Esophagus muscularis mucosa (tissue), 4 donors: ENCODE measurements at places on chromosomes 3 and 15. TPM values are rescaled to one million over a fixed set of nuclear protein-coding genes. Genes with fewer than 3 reads are reported as not detected.
A peak's percentile ranks its signal among the peaks of the same experiment; 100 is the strongest.

DNA sequence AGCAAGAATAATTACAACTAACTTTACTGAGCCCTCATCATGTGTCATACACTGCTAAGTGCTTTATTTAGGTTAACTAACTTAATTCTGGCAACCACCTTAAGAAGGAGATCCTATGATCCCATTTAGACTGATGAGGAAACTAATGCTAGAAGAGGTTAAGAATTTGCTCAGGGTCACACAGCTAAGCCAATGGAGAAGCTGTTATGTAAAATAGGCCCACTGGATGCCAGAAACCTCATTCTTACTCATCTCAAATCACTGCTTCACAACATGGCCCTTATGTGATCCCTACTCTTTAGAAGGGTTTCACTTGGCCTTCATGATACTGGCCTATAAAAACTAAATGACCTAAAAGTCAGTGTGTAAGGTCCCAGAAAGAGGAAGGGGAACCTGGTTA, 41.2 kb downstream of the IMPG2 start:
- H3K4me1 ChIP-seq = no peaks in the 10 kb centered on the region
- no peak overlapping the region for H3K27ac ChIP-seq
- DNase-seq = no peak
- no peaks in the 10 kb centered on the region for H3K36me3 ChIP-seq

GRCh38 chr3:194306771-194307640, 44.1 kb downstream of the CPN2 start:
- H3K36me3 ChIP-seq = no peaks in the 10 kb centered on the region
- peaks cover 23% of the 10 kb centered on the region for H3K4me1 ChIP-seq
- H3K27me3 ChIP-seq = no peaks in the 10 kb centered on the region
- H3K4me3 ChIP-seq = no peak overlapping the region

DNA sequence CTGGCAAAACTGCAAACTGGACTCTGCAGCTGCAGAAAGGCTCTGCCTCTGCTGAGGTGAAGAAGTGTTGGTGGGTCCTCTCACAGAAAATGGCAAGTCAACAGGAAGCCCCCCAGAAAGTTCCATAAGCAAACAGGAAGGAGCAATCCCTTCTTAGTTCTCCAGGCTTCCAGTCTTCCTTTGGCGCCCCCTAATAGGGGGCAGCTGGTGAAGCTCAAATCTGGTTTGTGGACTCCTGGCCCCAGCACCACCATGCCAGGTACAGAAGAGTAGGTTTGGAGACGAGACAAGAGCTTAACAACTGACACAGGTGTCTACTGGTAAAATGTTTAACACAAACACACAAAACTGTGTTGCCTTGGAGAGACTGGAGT, 35.5 kb downstream of the LEO1 start:
- H3K27me3 ChIP-seq = no peaks in the 10 kb centered on the region
- H3K36me3 ChIP-seq = peaks cover 18% of the 10 kb centered on the region
- H3K27ac ChIP-seq = no peak overlapping the region
- no peak overlapping the region for H3K4me3 ChIP-seq

GRCh38 chr3:53592862-53593261, 98.5 kb downstream of the CACNA1D start:
- no peak overlapping the region for H3K27ac ChIP-seq
- peak; percentile 24 for DNase-seq
- H3K4me1 ChIP-seq = peaks cover 3% of the 10 kb centered on the region
- no peak overlapping the region for H3K4me3 ChIP-seq
- H3K27me3 ChIP-seq = no peaks in the 10 kb centered on the region

- H3K27ac ChIP-seq = no peak overlapping the region
- no peaks in the 10 kb centered on the region for H3K36me3 ChIP-seq
- no peak overlapping the region for H3K4me3 ChIP-seq
- no peaks in the 10 kb centered on the region for H3K4me1 ChIP-seq
- no peaks in the 10 kb centered on the region for H3K27me3 ChIP-seq
These were observed 17.5 kb upstream of the NMD3 start for GRCh38 chr3:161203485-161204098.

DNA sequence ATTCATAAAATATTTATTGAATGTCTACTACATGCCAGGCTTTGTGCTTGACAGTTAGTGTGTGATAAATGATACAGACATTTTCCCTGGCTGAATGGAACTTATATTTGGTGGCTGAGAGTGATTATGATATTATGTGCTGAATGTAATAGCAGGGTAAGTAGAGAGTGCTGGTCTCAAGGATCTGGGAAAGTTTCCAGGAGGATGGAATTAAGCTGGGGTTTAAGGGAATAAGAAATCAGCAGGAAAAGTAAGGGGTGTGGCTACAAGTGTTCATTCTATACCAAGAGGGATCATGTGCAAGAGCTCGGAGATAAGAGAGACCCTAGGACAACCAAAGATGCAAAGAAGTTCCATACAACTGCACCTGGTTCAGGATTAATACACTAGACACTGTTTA, 500.1 kb upstream of the CFAP20DC start:
- DNase-seq = no peak
- no peak overlapping the region for H3K27ac ChIP-seq
- H3K27me3 ChIP-seq = no peaks in the 10 kb centered on the region

DNA sequence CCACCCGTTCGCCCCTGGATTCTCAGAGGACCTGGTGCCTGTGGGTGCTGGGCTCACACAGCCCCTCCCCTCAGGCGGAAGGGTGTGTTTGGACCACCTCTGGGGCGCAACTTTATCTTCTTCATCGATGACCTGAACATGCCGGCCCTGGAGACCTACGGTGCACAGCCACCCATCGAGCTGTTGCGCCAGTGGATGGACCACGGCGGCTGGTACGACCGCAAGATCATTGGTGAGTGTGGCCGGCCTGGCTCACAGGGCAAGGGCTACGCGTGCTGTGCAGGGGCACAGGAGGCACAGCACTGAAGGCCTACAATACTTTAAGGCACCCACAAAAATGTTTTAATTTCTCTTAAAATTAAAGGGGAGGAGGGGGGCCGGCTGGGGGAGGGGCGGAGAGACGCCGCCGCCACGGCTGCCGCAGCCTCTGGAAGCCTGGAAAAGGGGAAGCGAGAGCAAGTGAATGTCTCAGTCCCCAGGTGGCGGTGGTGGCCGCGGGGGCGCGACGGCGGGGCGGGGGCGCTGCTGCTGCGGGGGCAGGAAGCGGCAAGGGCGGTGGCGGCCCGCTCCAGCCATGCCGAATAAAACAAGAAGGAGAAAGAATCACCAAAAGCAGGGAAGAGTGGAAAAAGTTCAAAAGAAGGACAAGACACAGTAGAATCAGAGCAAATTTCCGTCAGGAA, 56.8 kb downstream of the DNAH1 start:
- peaks cover 29% of the 10 kb centered on the region for H3K36me3 ChIP-seq
- no peak overlapping the region for H3K27ac ChIP-seq
- H3K4me1 ChIP-seq = peaks cover 4% of the 10 kb centered on the region

SIN3A gene
- 53.1 TPM for total RNA-seq

CAMKV gene
- total RNA-seq = not detected

GHSR gene
- not detected for total RNA-seq
